ENCODE measurements at places on chromosomes 7 and 10.

DNA sequence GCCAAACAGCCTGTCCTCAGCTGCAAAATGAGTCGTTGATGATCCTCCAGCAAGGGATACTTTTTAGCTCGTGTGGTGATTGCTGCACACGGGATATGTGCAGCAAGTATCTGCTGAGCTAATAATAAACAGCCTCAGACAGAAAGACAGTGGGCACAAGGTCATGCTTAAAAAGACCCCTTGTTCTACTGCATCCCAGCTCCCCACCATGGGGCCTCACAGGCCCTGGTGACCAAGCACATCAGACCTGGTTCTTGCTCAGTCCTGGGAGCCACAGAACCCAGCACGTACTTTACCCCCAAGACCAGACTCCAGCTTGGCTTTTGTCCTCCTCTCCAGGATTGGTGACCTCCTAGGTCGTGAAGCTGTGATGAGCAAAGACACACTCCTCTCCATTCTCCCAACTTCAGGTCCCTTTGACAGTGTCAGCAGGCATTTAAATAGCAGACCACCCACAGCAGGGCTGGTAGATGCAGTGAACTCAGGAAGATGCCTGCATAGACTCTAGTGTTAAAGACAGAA, 50.5 kb downstream of the EGFR start:
- DNase-seq = no peak

- no peak for DNase-seq
Observed at GRCh38 chr7:957418-958220, 3.1 kb upstream of the ADAP1 start.

DNA sequence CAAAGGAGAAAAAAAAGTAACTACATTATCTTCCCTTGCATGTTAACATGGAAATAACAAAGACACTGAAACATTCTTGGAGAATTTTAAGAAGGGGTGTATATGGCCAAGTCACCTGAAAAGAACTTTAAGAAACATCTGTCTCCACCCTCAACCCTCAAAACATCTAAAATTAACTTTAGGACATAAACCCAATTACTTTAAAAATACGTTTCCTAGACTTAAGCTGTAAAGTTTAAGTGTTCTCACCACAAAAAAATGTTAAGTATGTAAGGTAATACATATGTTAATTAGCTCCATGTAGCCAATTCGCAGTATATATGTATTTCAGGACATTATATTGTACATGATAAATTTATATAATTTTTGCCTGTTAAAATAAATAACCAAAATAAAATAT, 71.1 kb upstream of the GLCCI1 start:
- DNase-seq = no peak

DNA sequence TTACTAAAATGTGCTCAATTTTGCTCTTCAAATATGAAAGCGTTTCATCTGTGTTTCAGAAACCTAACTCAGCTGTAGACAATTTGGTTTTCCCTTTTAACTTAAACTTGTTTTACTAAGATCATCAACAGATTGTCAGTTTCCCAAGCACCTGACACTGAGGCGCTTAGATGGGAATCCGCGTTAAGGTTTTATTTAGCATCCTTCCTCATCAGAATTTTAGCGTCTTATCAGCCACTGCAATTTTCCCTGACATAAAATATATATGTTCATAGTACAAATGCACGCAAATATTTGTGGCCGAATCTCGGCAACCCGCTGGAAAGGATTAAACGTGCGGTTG, 1.2 kb downstream of the SGCE start:
- DNase-seq = no peak

DNA sequence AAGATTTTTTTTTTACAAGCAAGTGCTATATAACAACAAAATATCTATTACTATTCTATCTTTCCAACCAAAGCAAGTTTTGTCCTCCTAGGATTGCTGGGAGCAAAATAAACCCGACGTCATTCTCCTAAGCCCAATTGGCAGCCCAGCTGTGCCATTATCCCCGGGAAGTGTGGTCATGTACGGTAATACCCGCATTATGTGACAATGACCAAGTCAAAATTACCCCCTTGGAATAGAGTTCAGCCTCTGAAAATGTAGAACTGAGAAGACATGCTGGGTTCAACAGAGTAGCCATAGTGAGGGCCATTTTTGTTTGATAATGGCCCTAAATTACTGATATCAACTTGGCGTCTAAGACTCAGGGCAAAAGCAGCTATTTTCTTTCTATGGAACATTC, 215.5 kb downstream of the LRRTM3 start:
- DNase-seq = no peak

DNA sequence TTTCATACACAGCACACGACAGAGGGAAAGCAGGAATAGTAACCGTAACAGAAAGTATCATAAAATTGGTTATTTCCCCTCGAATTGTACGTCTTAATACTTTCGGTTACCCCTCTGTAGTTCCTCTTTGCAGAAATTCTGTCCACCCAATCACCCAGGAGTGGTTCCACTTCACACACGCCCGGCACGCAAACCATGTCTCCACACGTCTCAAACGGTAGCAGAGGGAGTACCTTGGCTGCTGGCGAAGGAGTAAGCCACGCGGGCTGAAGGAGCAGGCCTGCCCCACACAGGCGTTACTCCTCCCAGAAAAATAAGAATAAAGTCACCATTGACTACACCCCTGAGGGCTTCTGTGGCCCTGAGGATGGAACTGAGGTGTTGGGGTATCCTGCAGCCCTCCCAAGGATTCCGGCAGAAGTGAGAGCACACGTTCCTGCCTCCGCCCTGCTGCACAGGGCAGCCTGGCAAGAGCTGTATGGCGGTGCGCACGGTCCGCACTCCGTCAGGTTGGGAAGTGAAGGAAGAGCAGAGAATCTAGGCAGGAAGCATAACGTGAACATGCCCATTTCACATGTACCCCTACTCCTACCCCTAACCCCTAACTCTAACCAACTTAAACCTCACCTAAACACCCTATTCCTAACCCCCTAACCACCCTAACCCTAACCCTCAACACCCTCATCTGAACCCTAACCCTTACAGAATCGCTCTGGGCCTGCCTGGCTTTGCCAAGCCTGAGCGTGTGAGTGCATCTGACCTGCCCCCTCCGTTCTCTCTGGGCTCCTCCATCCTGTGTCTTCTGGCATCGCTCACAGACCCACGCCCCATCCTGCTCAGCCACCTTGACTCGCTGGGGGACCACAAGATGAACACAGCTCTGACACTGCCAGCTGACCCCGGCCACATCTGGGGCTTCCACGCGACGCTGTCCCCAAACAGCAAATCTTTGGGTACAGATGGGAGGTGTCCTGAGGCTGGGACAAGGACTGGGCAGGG, 18.2 kb downstream of the GPR146 start:
- no peak for DNase-seq

DNA sequence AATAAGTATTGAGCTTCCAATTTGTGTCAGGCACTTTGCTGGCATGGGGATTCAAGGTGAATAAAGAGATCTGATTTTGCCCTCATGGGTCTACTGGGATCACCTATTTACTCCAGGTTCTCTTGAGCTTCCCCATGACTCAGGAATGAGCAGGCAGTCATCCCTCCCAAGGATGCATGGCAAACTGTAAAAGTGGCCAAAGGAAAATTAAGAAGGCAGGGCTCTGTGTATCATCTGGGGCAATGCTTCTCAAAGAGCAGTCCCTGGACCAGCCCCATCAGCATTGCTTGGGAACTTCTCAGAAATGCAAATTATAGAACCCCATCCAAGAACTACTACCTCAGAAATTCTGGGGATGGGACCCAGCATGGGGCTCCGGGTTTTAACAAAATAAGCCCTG, 48.7 kb downstream of the WDFY4 start:
- no peak for DNase-seq

DNA sequence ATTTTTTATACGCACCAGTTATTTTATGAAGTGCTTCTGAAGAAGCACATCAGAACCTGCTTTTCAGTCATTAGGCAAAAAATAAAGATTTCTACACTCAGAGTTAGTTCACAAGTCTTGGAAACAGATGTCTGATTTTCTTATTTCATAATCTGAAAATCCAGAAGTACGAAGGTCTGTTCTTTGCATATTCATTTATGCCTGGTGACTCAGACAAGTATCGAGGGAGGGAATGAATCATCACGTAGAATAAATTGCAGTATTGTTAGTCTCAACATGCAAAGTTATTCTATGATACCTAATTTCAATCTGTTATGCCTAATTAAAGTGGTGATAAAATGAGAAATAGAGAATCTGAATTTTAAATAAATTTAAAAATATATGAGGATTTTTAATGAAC, 113.6 kb upstream of the SEM1 start:
- DNase-seq = no peak

DNA sequence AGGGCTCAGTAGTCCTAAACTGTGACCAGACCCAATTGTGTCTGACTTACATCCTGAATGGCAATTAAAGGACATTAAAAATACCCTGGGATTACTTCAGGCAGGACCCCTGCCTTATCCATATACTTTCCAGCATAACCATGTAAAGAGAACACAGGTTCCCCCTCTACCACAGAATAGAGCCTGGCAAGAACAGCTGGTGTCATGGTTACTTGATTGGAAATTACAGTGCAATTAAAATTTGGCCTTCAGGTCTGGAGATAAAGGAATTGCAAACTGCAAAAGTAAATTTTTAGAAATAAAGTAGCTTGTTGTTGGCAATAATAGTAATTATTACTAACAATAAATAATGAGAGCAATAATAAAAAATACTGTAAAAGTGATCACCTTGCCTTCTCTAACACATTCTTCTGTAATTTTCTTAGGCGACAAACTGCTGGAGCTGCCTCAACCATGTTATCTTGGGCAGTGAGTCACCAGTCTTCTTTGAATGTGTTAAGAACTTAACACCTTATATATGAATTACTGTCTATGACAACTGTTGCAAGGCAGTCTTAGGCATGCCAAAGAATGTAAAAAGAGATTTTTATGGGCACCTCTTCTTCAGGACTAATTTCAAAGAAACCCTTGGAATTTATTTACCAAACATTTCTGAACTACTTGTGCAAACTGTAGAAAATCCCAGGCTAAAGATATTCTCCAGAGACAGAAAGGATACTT, 53.7 kb downstream of the HIBADH start:
- DNase-seq = no peak

DNA sequence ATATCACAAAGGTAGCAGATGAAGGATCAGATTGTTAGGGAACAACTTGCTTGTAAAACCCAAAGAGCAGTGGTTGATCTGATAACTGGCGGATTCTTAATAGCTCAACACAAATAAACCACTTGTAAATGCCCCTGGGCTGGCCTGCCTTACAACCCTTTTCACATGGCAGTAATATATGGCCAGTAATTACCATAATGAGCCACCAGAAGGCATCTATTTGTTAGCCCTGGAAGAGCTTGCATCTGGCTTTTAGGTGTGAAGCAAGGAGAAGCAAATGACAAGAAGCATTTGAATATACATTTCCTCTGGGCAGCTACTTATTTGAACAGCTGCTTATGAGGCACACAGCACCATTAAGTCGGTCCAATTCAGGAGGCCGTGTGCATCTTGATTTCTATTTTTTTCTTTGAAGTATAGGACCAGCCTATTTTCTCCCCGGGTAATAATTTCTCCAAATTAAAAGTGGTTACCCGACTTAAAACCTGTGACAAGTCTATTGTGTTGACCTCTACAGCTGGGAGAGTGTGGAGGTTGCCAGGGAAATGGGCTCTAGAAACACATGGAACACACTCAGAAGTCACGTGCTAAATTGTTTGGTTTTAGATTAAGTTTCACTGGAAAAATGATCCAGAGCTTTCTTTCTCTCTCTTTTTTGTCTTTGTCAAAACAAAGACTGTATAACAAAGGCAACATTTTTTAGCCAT, 113.4 kb downstream of the SEM1 start:
- DNase-seq = peak; percentile 99

DNA sequence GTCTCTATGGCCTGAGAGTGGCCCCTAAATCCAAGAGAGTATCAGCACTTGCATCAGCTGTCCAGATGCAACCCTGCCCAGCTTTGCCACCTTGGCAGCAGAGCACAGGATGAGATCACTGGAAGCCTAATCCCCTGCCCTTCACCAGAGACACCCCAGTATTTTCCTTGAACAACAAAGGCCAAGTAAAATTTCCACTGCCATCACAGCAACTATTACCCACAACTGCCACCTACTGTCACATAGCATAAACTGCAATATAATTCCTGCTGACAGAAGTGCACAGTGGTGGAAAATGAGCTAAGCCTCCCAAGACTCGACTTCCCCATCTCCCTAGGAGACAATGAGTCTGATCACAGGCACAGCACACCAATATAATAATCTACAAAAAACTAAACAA, 462.8 kb upstream of the ZWINT start:
- no peak for DNase-seq

DNA sequence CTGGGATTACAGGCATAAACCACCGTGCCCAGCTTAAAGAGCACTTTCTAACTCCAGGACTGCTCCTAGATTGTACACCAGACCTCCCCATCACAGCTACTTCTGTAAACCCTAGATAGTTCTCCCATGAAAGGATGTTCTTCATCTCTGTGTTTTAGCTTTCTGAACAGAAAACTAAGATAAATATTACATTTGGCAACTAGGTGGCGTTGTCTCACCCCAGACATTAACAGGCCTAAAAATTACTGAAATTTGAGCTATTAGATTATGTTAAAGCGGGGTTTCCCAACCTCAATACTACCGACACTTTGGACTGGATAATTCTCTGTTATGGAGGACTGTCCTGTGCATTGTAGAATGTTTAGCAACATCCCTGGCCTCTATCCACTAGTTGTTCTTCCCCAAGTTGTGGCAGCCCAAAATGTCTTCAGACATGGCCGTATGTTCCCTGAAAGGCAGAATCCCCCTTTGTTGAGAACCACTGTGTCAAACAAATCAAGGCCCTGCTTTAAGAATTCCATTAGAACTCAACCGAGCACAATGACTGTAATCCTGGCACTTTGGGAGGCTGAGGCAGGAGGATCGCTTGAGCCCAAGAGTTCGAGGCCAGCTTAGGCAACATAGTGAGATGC, 19.1 kb downstream of the ATOH7 start:
- DNase-seq = no peak

DNA sequence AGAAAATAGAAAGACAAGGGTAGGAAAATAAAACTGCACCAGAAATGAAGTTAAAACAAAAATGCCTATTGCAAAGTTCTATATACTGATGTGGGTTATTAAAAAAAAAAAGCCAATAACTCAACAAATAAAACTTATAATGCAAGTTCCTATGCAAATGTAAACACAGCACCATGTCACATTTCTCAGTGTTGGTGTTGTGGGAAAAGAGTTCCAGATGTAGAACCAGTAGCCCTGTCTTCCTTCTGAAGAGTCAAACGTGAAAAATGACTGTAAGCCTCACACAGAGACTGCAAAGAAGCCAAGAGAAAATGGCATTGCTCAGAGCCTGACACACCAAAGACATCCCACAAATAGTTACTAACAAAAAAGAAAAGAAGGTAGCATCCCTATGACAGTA, 10.1 kb downstream of the PON2 start:
- no peak for DNase-seq

DNA sequence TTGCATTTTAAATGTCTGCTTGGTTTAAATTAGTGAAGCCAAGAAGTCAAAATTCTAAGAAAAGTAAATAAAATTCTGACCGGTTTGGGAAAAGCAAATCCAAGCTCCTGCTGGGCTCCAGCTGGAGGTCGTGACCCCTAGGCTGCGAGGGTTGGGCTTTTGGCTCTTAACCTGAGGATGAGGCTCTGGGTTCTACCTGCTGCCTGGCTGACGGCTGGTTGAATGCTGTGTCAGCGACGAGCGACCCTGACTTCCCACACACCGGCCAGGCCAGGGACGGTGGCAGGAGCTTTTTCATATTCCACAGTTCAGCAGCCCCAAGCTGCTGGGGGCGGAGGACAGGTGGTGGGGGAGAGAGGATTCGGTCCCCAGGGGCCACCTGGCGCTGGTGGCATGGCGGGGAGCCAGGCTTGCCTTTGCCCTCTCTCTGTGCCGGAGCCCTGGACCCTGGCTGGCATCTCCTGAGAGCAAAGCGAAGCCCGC, 843 bp upstream of the PLPP4 start:
- DNase-seq = no peak

Measured in NCI-H1930 (cell line).